ENCODE measurements at places on chromosomes 6 and 20.

- DNase-seq = no peak
These were observed 112.2 kb upstream of the PREP start for GRCh38 chr6:105515054-105515453.

DNA sequence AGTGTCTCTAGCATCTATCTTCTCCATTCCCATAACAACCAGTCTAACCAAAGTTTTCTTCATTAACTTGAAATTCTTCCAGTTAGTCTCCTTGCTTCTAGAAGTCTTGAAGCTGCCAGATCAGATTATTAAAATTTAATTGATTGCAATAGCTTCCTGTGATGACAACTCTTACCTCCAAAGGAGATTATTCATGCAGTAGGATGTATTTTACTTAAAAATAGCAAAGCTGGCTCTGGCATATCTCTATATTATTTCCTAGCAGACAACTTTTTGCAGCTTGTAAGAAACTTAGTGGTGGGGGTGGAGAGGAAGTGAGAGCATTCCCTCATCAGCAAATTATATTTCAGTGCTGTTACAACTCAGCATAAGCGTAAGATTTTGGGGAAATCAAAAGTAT, 290.4 kb downstream of the GRIK2 start:
- DNase-seq = no peak

DNA sequence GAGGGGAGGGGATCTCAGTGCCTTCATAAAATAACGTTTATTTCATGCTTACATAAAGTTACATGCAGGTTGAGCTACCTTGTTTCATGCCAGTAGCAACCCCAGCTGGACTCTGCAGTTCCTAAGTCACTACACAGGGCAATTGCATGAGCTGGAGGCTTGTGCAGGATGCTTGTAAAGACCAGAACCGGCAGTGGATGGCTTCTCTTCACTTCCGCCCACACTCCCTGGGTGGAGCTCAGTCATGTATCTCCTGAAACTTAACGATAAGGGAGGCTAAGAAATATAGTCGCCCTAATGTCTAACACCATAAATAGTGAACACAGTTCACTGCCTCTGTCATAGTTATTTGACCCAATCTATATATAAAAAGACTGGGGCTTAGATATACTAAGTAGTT, 99.4 kb upstream of the RAB32 start:
- DNase-seq = no peak

- DNase-seq = no peak
These were observed 202.1 kb upstream of the PRDM1 start for GRCh38 chr6:105884011-105884410.

DNA sequence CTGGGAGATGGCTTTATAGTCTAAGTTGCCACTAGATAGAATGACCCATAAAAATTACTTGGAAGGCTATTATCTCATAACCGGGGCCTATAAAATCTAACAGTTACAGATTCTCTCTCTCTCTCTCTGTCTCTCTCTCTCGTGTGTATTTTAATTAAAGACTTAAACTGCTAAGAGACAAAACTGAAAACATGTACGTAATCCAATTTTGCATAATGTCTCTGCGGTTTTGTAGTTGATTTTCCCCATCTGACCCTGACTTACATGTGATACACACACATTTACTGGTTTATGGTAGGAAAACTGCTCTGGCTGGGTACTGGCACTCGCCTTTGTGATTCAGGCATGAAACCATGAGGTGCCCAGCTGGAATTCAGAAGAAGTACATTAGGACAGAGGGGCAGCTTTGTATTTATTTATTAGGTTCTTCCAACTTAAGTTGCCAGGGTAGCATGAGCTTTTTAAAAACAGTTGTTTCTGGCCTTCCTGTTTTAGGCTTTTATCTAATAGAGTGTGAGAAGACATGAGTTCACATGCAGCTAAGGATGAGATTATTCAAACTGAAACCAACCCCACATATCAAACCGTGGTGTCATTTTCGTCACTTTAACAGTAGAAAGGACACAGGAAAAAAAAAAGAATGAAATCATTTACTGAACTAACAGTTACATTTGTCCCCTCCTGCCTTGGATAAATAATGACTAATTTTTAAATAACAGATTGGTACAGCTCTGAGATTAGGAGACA, 182.5 kb downstream of the GMPR start:
- DNase-seq = no peak
